ENCODE measurements at places on chromosomes 1 and 21. TPM values are rescaled to one million over a fixed set of nuclear protein-coding genes. Genes with fewer than 3 reads are reported as not detected.

B4GALT2 gene
- total RNA-seq = 1.2 TPM

TDRD5 gene
- not detected for total RNA-seq

SIM2 gene
- total RNA-seq = 0.16 TPM

GRCh38 chr1:17161926-17162800 lies 42.8 kb upstream of the PADI1 start:
- DNase-seq = no peak

DNA sequence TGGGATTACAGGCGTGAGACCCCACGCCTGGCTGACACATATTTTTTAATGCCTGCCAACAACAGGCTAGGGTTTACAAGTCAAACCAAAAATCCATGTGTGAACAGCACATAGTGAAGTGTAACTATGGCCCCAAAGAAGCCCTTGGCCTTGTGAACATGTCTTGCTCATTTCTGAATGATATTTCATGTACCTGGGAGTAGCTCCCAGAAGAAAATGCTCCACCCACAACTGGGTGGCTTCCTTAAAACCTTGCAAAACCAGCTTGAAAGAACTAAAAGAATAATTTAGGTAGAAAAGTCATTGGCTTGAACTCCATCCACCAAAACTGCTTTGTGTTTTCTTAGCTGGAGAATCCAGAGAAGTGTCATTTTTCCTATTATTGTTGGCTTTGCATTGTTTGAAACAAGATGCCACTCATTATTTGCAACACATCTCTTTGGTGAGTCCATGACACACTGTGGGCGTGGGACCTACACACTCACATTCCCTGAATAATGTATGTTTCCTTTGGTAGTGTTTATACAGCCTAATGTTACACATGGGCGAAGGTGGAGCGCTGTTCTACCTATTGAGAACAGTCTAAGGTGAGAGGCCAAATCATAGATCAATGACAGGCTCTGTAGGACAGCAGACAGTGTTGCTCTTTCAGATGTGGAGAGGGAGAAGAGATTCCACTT lies 28.5 kb upstream of the SDE2 start:
- no peak for DNase-seq

- DNase-seq = no peak
These were observed 37.2 kb upstream of the PGBD5 start for GRCh38 chr1:230463326-230463725.

GRCh38 chr1:107220036-107220435 lies 79.2 kb downstream of the NTNG1 start:
- DNase-seq = no peak

GRCh38 chr1:110612060-110612745 lies 6.0 kb upstream of the KCNA2 start:
- DNase-seq = no peak

GRCh38 chr21:45136927-45137611 lies 62.7 kb downstream of the ADARB1 start:
- DNase-seq = peak; percentile 55

GRCh38 chr1:6779089-6779805 lies 6.0 kb upstream of the CAMTA1 start:
- no peak for DNase-seq

- no peak for DNase-seq
These were observed 66.1 kb downstream of the CYYR1 start for GRCh38 chr21:26506956-26507355.

GRCh38 chr1:240351690-240352089 lies 260.0 kb downstream of the FMN2 start:
- DNase-seq = no peak

GRCh38 chr1:200629876-200630514 lies 9.4 kb upstream of the KIF14 start:
- no peak for DNase-seq

GRCh38 chr1:160367934-160368923 lies 1.4 kb downstream of the NHLH1 start:
- no peak for DNase-seq

DNA sequence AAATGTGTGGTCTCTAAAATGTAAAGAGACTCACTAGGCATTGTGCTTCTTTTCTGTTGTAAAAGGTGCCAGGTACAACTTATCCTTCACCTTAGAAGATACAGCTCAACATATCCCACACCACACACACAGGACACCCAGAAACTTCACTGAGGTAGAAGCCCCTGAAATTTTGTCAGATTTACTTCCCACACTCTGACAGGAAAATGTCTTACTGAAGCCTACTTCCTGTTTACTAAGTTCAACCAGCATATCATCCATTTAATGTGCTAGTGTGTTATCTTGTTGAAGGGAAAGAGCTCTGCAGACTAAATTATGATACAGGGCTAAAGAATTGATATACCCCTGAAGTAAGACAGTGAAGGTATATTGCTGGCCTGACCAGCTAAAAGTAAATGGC lies 39.9 kb upstream of the INSL5 start:
- DNase-seq = no peak

DNA sequence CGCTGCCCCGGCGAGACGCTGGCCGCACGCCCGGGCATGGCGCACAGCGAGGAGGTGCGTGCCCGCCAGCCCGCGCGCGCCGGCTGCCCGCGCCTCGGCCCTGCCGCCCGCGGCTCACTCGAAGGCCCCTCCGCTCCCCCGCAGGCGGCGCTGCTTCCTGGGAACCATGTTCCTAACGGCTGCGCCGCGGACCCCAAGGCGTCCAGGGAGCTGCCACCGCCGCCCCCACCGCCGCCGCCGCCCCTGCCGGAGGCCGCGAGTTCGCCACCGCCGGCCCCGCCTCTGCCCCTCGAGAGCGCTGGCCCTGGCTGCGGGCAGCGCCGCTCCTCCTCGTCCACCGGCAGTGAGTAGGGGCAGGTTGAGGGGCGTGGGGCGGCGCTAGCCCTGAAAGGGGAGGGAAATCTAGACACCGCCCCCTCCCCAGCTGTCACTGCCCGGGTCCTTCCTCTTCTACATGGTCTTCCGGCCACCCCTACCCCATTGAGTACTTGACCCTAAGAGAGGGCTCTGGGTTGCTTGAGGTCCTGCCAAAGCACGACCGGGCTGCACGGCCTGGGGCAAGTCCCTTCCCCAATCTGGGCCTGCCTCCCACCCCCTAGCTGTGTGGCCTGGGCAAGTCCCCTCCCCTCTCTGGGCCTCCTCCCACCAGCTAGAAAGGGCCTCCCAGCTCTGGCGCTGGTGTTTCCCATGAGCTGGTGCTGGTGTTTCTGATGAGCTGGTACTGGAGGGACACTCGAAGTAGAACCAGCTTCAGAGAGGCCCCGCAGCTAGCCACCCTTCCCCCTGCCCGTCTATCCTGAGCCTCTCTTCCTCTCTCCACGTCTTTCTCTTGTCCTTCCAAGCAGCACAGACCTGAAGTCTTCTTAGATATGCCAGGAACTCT lies 17.0 kb downstream of the TNFRSF25 start:
- DNase-seq = peak; percentile 29

NBPF10 gene
- total RNA-seq = 1.7 TPM

GRCh38 chr1:114979278-114979891 lies 50.2 kb upstream of the TSHB start:
- DNase-seq = peak; percentile 14

CORT gene
- total RNA-seq = 0.55 TPM

GRCh38 chr21:31367801-31368200 lies 23.7 kb upstream of the TIAM1 start:
- no peak for DNase-seq

GPR157 gene
- total RNA-seq = 7.1 TPM

- no peak for DNase-seq
These were observed 136.7 kb downstream of the MATN1 start for GRCh38 chr1:30586671-30587070.

DNA sequence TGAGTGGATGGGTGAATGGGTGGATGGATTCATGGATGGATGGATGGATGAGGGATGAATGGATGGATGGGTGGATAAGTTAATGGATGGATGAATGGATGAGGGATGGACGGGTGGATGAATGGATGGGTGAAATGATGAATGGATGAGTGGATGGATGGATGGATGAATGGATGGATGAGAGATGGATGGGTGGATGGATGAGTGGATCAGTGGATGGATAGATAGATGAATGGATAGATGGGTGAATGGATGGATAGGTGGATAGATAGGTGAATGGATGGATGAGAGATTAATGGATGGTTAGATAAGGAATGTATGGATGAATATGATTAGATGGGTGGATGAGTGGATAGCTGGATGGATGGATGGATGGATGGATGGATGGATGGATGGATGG lies 313.5 kb downstream of the NPHP4 start:
- no peak for DNase-seq

- no peak for DNase-seq
These were observed 35.3 kb upstream of the RALGPS2 start for GRCh38 chr1:178689769-178690168.

DNA sequence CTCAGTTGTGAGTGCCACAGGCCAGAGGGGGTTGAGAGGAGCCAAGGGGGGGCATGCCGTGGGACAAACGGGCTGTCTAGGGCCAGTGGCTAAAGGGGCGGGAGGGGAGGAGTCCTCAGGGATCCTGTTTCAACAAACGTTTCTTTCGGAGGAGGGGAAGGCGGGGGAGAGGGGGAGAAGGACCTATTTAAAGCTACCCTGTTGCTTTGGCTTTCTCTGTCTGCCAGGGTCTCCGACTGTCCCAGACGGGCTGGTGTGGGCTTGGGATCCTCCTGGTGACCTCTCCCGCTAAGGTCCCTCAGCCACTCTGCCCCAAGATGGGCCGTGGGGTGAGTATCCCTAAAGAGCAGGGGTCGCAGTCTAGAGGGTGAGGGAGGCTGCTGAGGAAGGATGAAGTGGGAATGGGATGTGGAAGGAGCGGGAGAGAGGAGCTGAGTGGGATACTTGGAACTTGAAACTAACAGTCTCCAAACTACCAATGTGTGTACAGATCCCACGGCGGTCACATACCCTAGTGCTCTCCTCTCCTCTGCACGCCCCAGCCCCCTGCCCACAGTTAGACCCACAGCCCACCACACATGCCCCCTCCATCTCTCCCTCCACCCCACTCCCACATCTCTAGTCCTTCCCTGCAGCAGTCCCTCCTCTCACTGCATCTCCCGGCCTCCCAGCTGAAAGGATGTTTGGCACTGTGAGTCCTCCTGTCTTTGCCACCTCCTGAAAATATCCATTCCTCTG lies at the start of gene ATP1A2:
Gene ATP1A2, plus strand, starts transcription at position 215 of the 738 bp plus-strand sequence. Its CDS starts 103 bp downstream, at position 318.
- no peak for DNase-seq

DNA sequence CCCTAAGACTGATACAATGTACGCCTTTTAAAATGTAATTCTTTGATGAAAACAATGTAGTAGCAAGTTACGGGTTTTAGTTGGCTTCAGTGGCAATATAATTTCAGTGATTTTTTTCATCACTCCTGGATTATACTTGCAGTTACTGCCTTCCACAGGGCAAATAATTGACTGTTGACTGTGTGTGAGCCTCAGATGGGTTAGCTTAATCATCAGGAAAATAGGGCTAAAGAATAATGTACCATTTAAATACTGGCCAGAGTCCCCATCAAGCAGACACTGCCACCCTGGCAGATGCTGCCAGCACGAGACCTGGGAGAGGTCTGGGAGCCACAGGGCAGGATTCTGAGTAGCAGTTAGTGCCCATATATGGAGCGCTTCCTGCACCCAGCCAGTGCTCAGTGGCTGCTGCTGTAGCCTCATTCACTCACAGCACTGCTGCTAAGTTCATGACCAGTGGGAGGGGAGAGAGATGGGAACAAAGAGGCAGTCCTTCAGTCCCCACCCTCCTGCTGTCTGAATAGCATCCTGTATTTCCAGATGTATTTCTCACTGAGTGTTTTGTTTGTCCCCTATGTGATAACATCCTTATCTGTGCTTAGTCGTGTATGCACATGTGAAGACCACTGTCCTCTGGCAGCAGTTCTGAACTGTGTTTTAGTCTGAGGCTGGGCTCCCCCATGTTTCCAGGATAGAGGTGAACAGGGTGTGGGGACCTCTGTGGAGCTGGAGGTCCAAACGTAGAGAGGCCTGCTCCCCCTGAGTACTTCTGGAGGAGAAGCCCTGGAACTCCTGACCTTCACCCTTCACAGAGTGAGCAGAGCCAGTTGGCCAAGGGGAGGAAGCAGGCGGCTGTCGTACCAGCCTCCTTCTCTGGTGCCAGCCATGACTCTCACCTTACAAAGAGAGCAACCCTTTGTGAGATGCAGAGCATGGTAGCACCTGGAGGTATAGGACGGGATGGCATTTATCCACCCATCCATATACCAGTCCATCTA lies 80.4 kb downstream of the ADARB1 start:
- no peak for DNase-seq

HFM1 gene
- total RNA-seq = not detected

CD5L gene
- total RNA-seq = not detected

DNA sequence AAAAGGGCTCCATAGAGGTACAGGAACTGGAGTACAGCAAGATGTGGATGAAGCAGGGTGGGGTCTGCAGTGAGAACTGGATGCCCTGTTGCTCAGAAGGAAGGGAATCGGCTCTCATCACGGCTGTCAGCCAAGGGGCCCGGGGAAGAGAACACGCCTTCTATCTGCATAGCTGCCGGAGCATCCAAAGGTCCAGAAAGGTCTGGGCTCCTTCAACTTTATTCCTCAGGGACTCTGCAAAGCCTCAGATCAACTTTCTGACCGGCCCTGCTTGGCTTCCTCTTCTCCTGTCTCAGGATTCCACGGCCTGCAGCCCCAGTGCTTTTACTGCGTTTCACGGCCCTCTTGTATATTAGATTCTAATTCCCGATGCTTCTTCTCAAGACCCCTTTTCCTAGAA lies 34.8 kb downstream of the KRTAP19-8 start:
- no peak for DNase-seq

DNA sequence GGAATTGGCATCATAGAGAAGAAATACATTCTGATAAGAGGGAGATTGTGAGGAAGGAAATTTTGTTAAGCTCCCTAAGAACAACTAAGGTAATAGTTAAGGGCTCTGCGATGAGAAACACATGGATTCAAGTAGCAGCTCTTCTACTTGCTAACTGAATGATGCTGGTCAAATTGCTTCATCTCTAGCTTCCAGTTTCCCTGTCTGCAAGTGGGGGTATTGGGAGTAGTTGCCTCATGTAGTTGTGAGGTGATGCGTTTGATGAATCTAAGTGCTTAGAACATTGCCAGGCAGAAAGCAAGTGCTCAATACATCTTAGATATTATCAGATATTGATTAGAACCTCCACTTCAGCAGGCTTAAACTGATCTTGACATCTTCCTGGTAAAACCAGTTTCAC lies 84.8 kb downstream of the CD58 start:
- no peak for DNase-seq

GRCh38 chr1:17207046-17207445 lies 2.1 kb downstream of the PADI1 start:
- DNase-seq = no peak

GRCh38 chr1:186498695-186499389 lies 37.9 kb upstream of the PDC start:
- no peak for DNase-seq

DNA sequence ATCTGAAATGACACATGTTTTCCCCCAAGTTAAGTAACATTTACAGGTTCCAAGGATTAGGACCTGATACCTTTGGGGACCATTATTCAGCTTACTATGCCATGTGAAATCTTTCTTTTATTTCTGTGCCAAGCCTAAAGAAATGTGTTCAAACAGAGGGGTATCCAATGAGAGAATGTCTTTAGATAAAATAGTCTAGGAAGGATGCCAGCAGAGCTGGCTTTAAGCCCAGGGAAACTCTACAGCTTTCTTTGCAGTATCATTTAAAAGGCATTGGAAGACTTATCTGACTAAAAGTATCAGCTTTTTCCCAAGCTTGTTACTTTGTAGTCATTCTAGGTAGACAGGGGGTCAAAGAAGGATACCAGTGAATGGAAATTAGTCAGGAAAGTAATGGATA lies 860.4 kb downstream of the PLA2G4A start:
- no peak for DNase-seq

HMCN1 gene
- 0.23 TPM for total RNA-seq

All from T-cell (primary cell).